ENCODE measurements at places on chromosomes 2 and 18. TPM values are rescaled to one million over a fixed set of nuclear protein-coding genes. Genes with fewer than 3 reads are reported as not detected.

DNA sequence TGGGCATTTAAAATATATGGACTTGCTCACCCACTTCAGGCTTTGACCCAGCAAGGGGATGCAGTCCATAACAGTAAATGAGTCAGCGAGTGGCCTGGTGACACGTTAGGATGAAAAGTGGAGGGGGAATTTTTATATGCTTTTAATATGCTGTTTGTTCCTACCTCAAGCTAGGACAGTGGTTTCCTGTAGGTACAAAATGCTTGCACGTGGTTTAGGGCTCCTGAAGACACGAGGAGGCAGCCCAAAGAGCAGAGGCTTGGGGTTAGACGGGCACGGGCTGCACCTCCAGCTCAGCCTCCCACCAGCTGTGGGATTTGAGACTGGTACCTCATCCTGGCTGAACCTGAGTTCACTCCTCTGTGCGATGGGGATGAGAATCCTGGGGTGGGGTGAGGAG is 306.2 kb upstream of the CXCR4 start:
- no peaks in the 10 kb centered on the region for H3K36me3 ChIP-seq
- peaks cover 24% of the 10 kb centered on the region for H3K4me1 ChIP-seq
- H3K27me3 ChIP-seq = peaks cover 41% of the 10 kb centered on the region

DNA sequence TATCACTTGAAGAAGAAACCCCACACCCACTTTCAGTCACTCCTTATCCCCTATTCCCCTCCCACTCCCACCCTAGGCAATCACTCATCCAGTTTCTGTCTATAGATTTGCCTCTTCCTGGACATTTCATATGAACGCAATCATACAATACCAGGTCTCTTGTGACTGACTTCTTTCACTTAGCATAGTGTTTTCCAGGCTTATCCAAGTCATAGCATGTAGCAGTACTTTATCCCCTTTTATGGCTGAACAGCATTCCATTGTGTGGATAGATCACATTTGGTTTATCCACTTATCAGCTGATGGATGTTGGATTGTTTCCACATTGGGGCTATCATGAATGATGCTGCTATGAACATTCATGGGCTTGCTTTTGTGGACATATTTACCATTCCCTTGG is 6.6 kb downstream of the CFAP221 start:
- H3K27me3 ChIP-seq = peaks cover 8% of the 10 kb centered on the region
- no peaks in the 10 kb centered on the region for H3K36me3 ChIP-seq
- H3K4me3 ChIP-seq = no peak overlapping the region
- H3K27ac ChIP-seq = no peak overlapping the region

GRCh38 chr18:58863539-58864145 is 1.0 kb upstream of the ZNF532 start:
- no peak overlapping the region for H3K27ac ChIP-seq
- H3K36me3 ChIP-seq = no peaks in the 10 kb centered on the region
- no peak overlapping the region for H3K4me3 ChIP-seq

The RBM43 gene
- 1.9 TPM for total RNA-seq

Measured in activated T-helper 1 cell treated with anti-CD3 and anti-CD28 coated beads, Interleukin-12 subunit alpha, Interleukin-12 subunit beta, Interleukin-2, Interleukin-4 antibody, amounts not matched to agents 30 ng/mL and 10 ng/mL and 1 ng/mL, durations not matched to agents 14 hours and 24 hours and 36 hours (primary cell).